ENCODE measurements at places on chromosomes 11 and 22. TPM values are rescaled to one million over a fixed set of nuclear protein-coding genes. Genes with fewer than 3 reads are reported as not detected.

The CALCA gene
- total RNA-seq = 0.51 TPM

The IL10RA gene
- total RNA-seq = 3.0 TPM

The DEUP1 gene
- not detected for total RNA-seq

The KCNA4 gene
- total RNA-seq = 15.6 TPM

The VSIG10L2 gene
- total RNA-seq = not detected

The SMIM35 gene
- total RNA-seq = not detected

The MFRP gene
- total RNA-seq = not detected

The LRP5 gene
- 38.6 TPM for total RNA-seq

Data from cardiac septum (tissue), 1 donor.